Articular chondrocyte of knee joint (primary cell): ENCODE measurements at places on chromosomes 5 and 9. TPM values are rescaled to one million over a fixed set of nuclear protein-coding genes. Genes with fewer than 3 reads are reported as not detected.

The ZNF483 gene
- 6.1 and 6.5 TPM in 2 replicates for total RNA-seq

The SLC12A7 gene
- total RNA-seq: 12.3 and 12.7 TPM in 2 replicates

The ADGRV1 gene
- 0.13 and 1.1 TPM in 2 replicates for total RNA-seq

The NRARP gene
- total RNA-seq: 0.13 and 0.22 TPM in 2 replicates

The SPARC gene
- total RNA-seq: 2,547 and 3,181 TPM in 2 replicates

The CCDC152 gene
- total RNA-seq: 0.78 and 1.1 TPM in 2 replicates

The CD14 gene
- 2.9 and 5.3 TPM in 2 replicates for total RNA-seq

The ZNF454 gene
- total RNA-seq: 2.5 and 3.0 TPM in 2 replicates

The PDCD1LG2 gene
- 8.9 and 9.1 TPM in 2 replicates for total RNA-seq

The DBH gene
- under 0.01 TPM in 1 of 2 replicates, not detected in the other for total RNA-seq

The WDR38 gene
- not detected in 2 replicates for total RNA-seq

The PPP3R2 gene
- not detected in 2 replicates for total RNA-seq

The SPOUT1 gene
- 11.1 and 12.1 TPM in 2 replicates for total RNA-seq

The VAV2 gene
- 14.3 and 14.8 TPM in 2 replicates for total RNA-seq

The TMED7 gene
- 231 and 238 TPM in 2 replicates for total RNA-seq

The KCNMB1 gene
- total RNA-seq: under 0.01 TPM in 2 replicates

The ENTREP1 gene
- under 0.01 TPM in 1 of 2 replicates, not detected in the other for total RNA-seq

The GPRIN1 gene
- 1.7 and 2.8 TPM in 2 replicates for total RNA-seq

The SAXO1 gene
- total RNA-seq: 0.13 and 0.22 TPM in 2 replicates

The SLC25A2 gene
- 0.32 and 0.39 TPM in 2 replicates for total RNA-seq

The F2RL2 gene
- total RNA-seq: under 0.01 TPM in 1 of 2 replicates, not detected in the other

The FBN2 gene
- 108 and 149 TPM in 2 replicates for total RNA-seq

The PCSK1 gene
- total RNA-seq: 54.8 and 55.9 TPM in 2 replicates

The FOXD4L4 gene
- 0.13 TPM in 1 of 2 replicates, not detected in the other for total RNA-seq

The NMUR2 gene
- not detected in 2 replicates for total RNA-seq

The OSTF1 gene
- total RNA-seq: 24.8 and 31.7 TPM in 2 replicates

The GPR151 gene
- total RNA-seq: not detected in 2 replicates

The NOTCH1 gene
- total RNA-seq: 11.3 and 11.6 TPM in 2 replicates

The SHLD3 gene
- total RNA-seq: 5.5 TPM in 2 replicates

The FRMD3 gene
- 0.11 and 0.13 TPM in 2 replicates for total RNA-seq

The CD180 gene
- total RNA-seq: under 0.01 TPM in 1 of 2 replicates, not detected in the other

The PCDHGA6 gene
- 7.8 and 10.4 TPM in 2 replicates for total RNA-seq

The SH3RF2 gene
- 10.1 and 11.9 TPM in 2 replicates for total RNA-seq

The ADCY2 gene
- 8.1 and 8.8 TPM in 2 replicates for total RNA-seq

The LHX2 gene
- 0.39 and 1.2 TPM in 2 replicates for total RNA-seq

The TYRP1 gene
- total RNA-seq: 0.11 TPM in 1 of 2 replicates, not detected in the other
